ENCODE measurements at places on chromosomes 4 and X.

DNA sequence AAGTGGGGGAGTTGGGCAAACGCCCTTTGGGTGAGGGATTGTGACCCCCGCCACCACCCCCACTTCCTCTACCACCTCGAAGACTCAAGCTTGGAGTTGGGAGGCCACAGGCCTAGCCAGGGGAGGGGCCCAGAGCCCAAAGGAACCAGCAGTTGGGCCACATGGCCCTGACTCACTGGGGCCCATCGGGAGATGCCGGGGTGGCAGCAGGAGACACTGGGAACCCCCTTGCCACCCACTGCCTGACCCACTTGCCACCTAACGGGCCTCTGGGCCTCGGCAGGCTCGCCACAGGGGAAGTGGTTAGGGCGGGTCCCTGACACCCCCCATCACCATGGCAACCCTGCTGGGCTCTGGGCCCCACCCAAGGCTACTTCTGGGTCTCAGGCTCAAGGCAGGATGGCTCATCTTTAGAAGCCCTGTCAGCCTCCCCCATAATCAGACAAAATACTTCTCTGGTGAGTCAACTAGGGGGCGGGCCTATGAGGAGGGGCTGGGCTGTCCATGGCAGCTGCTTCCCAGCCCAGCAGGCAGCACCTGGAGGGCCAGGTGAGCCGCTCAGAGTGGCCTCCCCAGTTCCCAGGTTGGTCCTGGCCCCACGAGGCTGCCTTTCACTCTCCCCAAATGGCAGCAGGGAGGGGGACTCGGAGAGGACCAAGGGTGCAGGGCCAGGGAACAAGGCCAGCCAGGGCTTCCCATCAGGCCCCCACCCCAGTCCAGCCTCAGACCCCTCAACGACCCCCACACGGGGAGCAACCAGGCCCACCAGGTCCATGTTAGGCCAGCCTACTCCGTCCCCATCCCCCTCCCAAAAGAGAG lies 5.6 kb downstream of the FLNA start:
- peak overlapping the region; percentile 83 for H3K4me3 ChIP-seq
- DNase-seq = peak; percentile 95
- H3K27ac ChIP-seq = peak overlapping the region; percentile 97
- peaks cover 27% of the 10 kb centered on the region for H3K4me1 ChIP-seq

GRCh38 chr4:54228961-54229501 lies at the start of gene PDGFRA:
PDGFRA (plus strand) TSS chr4:54229293; CDS start chr4:54258769, 29,476 bp downstream.
- H3K27me3 ChIP-seq = peaks cover 40% of the 10 kb centered on the region
- peaks cover 44% of the 10 kb centered on the region for H3K4me1 ChIP-seq
- no peak within 1 kb of the TSS for H3K27ac ChIP-seq

DNA sequence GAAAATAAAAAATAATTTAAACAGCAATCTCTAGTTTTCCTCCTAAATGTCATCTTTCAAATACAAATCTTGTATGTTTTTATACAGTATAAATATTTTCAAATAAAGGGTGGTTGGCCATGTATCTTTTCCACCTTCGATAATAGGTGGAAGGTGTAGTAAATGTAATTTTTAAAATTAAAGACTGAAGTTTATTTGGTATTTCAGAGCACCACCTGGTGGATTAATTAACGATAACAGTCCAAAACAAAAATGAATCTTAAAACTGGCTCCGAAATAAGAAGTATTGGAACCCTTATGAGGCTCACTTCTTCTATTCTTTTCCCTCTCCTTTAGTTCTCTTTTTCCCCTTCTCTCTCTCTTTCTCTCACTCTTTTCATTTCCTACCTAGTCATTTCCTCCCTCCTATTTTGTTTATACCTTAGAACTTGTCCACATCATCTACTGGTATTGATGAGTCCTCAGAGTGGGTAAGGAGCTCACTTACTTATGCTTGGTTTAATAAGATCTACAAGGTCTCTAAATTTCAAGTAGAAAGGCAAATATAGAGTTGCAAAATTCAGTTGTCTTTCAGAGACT lies 82.9 kb upstream of the EXOC1L start:
- no peaks in the 10 kb centered on the region for H3K36me3 ChIP-seq
- peak; percentile 64 for DNase-seq
- H3K27me3 ChIP-seq = no peaks in the 10 kb centered on the region
- no peak overlapping the region for H3K4me3 ChIP-seq
- H3K4me1 ChIP-seq = peaks cover 15% of the 10 kb centered on the region
- no peak overlapping the region for H3K27ac ChIP-seq

GRCh38 chrX:17563076-17563475 lies 174.2 kb upstream of the SCML1 start:
- peaks cover 26% of the 10 kb centered on the region for H3K4me1 ChIP-seq
- peak overlapping the region; percentile 56 for H3K27ac ChIP-seq
- H3K4me3 ChIP-seq = no peak overlapping the region
- H3K36me3 ChIP-seq = no peaks in the 10 kb centered on the region
- peak; percentile 32 for DNase-seq
- H3K27me3 ChIP-seq = no peaks in the 10 kb centered on the region

GRCh38 chr4:74631338-74631737 lies 163.0 kb downstream of the BTC start:
- DNase-seq = peak; percentile 73
- peak overlapping the region; percentile 95 for H3K27ac ChIP-seq
- no peaks in the 10 kb centered on the region for H3K36me3 ChIP-seq
- H3K4me1 ChIP-seq = peaks cover 69% of the 10 kb centered on the region

DNA sequence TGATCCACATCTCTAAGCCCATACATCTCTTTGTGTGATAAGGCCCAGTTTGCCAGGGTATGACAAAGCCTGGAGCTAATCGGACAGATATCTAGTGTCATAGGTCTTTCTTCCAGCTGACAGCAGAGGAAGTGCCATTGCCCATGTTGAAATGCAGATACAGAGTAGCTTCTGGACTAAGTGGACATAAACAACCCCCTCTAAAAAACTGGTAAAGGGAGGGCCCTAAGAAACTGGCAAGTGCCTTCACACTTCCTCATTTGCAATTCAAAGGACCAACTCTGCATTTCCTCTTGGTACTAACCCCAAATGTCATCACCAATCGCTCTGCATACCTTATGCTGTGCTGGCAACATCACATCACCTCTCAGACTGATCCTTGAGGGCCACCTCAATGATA lies 20.8 kb downstream of the ARHGEF6 start:
- no peaks in the 10 kb centered on the region for H3K27me3 ChIP-seq
- DNase-seq = no peak
- H3K36me3 ChIP-seq = no peaks in the 10 kb centered on the region
- H3K4me1 ChIP-seq = no peaks in the 10 kb centered on the region
- H3K4me3 ChIP-seq = no peak overlapping the region

DNA sequence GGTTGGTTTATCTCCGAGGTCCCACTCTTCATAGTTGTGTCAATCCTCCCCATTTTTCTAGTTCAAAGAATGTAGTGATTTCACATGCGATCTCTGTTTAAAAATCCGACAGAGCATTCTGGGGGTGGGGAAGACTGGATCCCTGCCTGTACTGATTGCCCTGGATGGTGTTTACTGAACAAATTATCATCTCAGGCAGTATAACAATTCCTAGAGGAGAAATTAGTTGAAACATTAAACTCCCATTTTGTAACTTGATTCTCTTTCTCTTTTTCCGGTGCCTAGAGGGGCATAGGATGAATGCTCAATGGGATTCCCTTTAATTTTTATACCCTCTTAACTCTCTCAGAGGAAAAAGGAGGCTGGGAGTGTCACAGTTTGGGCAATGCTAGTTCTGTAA lies 10.0 kb upstream of the CWH43 start:
- H3K27me3 ChIP-seq = no peaks in the 10 kb centered on the region
- H3K27ac ChIP-seq = no peak overlapping the region
- no peak overlapping the region for H3K4me3 ChIP-seq
- no peaks in the 10 kb centered on the region for H3K36me3 ChIP-seq

GRCh38 chr4:88606832-88607231 lies 14.6 kb downstream of the HERC3 start:
- DNase-seq = no peak
- no peak overlapping the region for H3K27ac ChIP-seq
- H3K4me1 ChIP-seq = peaks cover 26% of the 10 kb centered on the region
- peaks cover 9% of the 10 kb centered on the region for H3K36me3 ChIP-seq
- H3K4me3 ChIP-seq = no peak overlapping the region

DNA sequence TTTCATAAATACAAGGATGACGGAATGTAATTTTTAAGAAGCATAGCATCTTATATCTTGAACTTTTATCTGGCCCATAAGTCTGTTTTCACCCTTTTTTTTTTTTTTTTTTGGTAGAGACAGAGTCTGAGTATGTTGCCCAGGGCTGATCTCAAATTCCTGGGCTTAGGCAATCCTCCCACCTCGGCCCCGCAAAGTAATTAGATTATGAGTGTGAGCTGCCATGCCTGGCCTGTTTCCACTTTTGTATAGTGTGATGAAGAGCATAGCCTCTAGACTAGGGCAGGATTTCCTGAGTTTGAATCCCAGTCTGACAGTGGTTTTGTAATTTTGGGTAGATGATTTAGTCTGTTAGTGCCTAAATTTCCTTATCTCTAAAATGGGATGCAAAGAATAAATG lies 11.0 kb downstream of the STIM2 start:
- H3K4me1 ChIP-seq = no peaks in the 10 kb centered on the region
- no peak overlapping the region for H3K4me3 ChIP-seq
- H3K27me3 ChIP-seq = no peaks in the 10 kb centered on the region
- no peaks in the 10 kb centered on the region for H3K36me3 ChIP-seq
- H3K27ac ChIP-seq = no peak overlapping the region

DNA sequence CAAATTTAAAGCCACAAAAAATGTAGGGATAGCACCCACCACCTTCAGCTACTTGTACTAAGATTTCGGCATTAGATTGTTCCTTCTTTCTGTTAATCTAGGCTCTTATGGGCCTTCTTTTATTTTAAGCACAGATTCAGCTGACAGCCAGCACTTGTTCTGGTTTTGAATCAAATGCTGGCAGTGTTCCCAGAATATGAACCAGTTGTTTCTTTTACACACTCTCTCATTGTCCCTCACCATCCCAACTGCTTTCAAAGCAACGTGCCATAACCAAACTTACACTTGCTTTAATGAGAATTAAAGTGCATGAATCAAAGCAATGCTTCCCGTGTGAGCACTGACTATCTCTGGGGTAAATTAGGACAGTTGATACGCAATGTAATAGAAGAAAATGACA lies 744.5 kb upstream of the FAM241A start:
- no peak overlapping the region for H3K27ac ChIP-seq
- H3K36me3 ChIP-seq = no peaks in the 10 kb centered on the region
- no peaks in the 10 kb centered on the region for H3K4me1 ChIP-seq
- no peak overlapping the region for H3K4me3 ChIP-seq

DNA sequence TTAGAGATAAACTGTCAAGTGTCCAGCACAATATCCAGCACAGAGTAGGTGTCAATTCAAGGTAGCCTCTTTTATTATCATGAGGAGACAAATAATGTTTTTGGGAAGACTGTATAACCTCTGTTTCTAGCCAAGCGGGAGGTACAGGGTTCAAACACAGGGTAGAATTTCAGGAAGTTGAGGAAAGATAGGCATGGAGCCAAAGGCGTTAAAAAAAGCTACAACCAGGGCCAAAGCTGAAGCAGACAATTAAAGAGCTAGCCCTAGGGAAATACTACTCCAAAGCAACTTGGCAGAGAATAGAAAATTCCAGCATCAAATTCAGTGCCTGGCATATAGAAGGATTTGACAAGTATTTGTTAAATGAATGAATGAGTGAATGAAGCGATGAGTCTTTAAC lies 40.0 kb upstream of the CASK start:
- no peak for DNase-seq
- H3K27me3 ChIP-seq = no peaks in the 10 kb centered on the region
- H3K27ac ChIP-seq = no peak overlapping the region
